ENCODE measurements at places on chromosomes 4 and X. TPM values are rescaled to one million over a fixed set of nuclear protein-coding genes. Genes with fewer than 3 reads are reported as not detected.

Gene RASGEF1B
- 53.7 TPM for total RNA-seq

Gene MTMR8
- total RNA-seq = 0.19 TPM

Gene TLR10
- total RNA-seq = 1.4 TPM

Gene HGFAC
- not detected for total RNA-seq

Gene NWD2
- 0.72 TPM for total RNA-seq

Gene TMEM184C
- 26.6 TPM for total RNA-seq
